ENCODE measurements at places on chromosomes 16 and 17. TPM values are rescaled to one million over a fixed set of nuclear protein-coding genes. Genes with fewer than 3 reads are reported as not detected.
A peak's percentile ranks its signal among the peaks of the same experiment; 100 is the strongest.

- ATAC-seq = no peak
Observed at GRCh38 chr17:61240851-61241468, 158.7 kb upstream of the TBX2 start.

DNA sequence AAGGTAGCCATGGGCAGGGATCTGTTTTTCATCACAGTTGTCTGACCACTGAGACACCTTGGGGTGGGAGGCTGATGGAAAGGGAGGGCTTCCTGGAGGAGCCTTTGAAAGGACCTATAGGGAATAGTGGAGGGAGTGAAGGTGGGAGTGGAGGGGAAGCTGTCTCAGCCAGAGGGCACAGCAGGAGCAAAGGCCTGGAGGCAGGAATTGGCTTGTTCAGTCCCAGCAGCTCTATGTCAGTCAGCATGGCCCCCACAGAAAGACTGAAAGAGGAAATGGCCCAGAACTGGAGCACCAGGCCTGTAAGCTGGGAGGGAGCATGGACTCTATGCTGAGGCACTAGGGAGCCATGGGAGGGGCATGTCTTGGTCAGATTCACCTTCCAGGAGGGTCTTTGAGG, 12.8 kb upstream of the CBFB start:
- no peak for ATAC-seq

The TERB1 gene
- 0.08 TPM for total RNA-seq

DNA sequence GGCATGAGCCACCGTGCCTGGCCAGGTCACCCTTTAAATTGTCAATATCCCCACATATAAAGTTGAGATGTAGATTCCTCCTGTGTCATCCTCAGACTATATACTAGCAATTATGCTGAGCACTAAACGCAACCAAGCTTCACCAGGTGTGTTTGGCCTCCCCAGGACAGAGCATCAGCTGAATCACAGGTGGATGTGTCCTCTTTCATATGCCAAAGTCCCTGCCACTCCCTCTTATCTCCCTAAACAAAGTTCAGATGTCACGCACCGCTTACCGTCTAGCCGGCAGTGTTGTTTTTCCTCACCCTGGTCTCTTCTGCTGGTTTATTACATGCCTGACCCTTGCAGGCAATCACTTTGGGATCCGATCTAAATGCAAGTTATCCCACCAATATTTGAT, 43.8 kb upstream of the ARHGAP44 start:
- no peak for ATAC-seq

GRCh38 chr17:8927395-8927794, 38.1 kb downstream of the PIK3R5 start:
- ATAC-seq = peak; percentile 11

DNA sequence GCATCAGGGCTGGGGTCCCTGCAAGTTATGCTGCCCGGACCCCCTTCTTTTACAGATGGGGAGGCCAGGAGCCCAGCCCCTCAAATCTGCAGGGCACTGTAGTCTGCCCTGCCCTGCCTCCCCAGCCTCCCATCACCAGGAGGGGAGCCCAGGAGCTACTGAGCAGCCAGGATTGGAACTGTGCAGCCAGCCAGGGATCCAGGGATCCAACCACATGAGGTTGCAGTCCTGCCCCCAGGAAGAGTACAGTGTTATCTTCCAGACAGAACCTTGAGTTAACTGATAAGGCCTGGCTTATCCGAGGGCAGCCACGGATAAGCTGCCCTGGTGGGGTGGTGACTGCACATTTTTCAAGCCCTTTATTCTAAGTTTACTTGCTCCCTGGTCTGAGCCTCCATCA, 11.4 kb upstream of the NDRG4 start:
- no peak for ATAC-seq

The EME1 gene
- 2.4 TPM for total RNA-seq

- ATAC-seq = peak; percentile 55
Observed at GRCh38 chr17:44187131-44187899, 543 bp downstream of the TMUB2 start.

- no peak for ATAC-seq
Observed at GRCh38 chr17:60095381-60095780, 16.7 kb upstream of the HEATR6 start.

DNA sequence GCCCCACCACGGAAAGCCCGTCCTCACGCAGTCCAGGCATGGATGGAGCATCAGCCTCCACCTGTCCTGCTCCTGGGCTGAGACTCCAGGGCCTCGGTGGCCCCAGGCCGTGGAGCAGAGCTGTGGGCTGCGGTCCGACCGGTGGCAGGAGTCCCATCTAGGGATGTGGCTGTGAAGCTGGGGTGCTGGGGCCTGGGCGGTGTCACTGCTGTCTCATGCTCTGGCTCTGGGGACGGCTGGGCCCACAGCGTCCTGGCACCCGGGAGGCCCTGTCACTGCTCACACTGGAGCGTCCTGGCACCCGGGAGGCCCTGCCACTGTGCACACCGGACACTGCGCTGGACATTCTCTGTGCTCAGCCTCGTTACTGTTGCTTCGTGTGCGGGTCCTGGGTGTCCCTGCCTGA, 8.4 kb downstream of the BAIAP2 start:
- ATAC-seq = no peak

GRCh38 chr16:81357711-81358260, 43.0 kb downstream of the GAN start:
- ATAC-seq = no peak

GRCh38 chr17:74566132-74566753, 1.1 kb downstream of the CD300H start:
- no peak for ATAC-seq

DNA sequence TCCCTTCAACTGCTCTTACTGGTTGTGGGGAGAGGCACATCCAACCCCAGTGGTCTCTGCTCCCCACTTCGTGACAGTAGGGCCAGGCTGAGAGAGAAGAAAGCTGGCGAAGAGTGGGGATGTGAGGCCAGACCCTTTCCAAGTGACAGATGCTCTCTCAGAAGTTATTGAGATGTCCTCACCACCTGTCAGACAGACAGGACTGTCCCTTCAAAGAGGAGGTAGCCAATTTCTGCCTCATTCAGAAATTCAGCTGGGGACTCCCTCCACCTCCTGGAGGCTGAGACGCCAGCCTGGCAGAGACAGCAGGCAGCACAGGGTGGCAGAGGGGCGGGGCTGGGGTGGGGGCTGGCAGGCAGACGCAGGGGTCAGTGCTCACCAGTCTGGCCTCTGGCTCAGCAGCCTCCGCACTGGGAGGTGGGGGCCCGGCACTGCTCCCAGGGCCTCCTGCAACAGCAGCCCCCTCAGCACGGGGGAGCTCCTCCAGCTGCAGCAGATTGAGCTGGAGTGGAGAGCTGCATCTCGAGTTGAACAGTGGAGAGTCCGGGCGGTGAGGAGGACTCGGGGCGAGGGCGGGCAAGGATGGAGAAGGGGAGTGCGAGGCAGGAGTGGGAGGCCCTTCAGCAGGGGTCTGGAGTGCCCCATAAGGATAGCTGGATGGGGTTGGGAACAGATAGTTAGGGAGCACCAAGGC, 9.2 kb downstream of the PER1 start:
- no peak for ATAC-seq

DNA sequence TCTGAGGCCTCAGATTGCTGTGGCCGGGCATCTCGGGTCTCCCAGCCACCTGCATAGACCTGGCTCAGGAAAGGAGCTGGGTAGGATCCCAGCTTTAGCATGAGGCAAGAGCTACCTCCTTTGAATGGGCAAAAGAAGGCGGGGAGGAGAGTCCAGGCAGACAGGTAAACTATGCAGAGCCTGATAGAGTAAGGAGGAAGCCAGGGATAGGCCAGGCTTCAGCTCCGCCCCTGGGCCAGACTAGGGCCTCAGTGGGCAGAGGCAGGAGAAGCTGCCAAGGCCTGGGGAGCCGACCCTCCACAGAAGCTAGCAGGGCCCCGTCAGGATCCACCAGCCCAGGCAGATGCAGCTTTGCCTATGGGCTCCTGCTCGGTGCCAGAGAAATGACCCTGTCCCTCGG, 22.6 kb upstream of the UBE2G1 start:
- ATAC-seq = peak; percentile 60

- no peak for ATAC-seq
Observed at GRCh38 chr16:54526087-54526486, 239.5 kb upstream of the IRX3 start.

The CYGB gene
- 2.6 TPM for total RNA-seq

DNA sequence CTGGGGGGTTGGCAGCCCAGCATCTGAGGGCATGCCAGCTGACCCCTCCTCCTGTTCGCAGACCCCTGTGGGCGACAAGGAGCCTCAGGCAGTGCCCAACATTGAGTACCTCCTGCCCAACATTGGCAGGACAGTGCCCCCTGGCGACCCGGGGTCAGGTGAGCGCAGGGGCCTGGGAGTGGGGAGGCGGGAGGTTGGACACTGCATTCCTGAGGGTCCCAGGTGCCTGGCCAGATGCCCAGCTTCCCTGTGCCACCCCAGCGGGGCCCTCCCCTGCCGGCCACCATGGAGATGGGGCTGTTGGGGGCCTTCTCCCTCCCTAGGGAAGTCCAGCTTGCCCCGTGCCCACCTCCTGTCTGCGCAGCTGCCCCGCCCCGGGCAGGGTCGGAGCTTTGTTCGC, 70.1 kb downstream of the ARHGAP23 start:
- no peak for ATAC-seq

- no peak for ATAC-seq
Observed at GRCh38 chr16:82300374-82300951, 130.4 kb upstream of the MPHOSPH6 start.

The CASKIN1 gene
- 0.08 TPM for total RNA-seq

DNA sequence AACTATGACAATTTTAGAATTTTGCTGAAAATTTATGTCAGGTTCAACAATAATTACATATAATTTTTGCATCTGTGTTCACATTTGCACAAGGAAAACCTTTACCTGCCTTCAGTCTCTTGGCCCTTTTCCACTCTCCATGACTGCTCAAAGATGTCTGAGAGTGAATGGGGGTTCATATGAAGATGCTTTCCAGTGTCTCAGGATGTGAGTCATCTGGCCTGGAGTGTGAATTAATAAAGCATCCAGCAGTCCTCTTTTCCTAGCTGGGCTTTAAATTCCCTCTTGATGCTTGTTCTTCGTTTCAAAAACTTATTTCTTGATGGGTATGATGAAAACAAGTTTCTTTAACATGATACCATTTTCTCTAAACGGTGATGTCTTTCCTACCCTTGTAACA, 99.9 kb downstream of the CDK5R1 start:
- ATAC-seq = no peak

The CYTH1 gene
- total RNA-seq = 54.7 TPM

The ITGA2B gene
- total RNA-seq = 0.68 TPM

GRCh38 chr16:28202147-28202746, 9.5 kb downstream of the XPO6 start:
- ATAC-seq = peak; percentile 25

DNA sequence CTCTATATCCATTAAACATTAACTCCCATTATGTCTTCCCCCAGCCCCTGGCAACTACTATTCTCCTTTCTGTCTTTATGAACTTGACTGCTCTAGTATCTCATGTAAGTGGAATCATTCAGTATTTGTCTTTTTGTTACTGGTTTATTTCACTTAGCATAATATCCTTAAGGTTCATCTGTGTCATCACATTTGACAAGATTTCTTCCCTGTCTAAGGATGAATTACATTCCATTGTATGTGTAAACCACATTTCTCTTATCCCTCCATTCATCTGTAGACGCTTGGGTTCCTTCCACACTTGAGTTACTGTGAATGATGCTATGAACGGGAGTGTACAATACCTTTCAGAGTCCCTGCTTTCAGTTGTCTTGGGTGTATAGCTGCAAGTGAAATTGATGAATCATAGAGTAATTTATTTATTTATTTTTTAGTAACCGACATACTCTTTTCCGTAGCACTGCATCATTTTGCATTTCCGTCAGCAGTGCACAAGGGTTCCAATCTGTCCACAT, 399.7 kb upstream of the RBFOX1 start:
- peak; percentile 68 for ATAC-seq

The DPEP3 gene
- total RNA-seq = 0.08 TPM

- no peak for ATAC-seq
Observed at GRCh38 chr17:61291451-61292285, 108.0 kb upstream of the TBX2 start.
